ENCODE measurements at places on chromosomes 5 and 9.

DNA sequence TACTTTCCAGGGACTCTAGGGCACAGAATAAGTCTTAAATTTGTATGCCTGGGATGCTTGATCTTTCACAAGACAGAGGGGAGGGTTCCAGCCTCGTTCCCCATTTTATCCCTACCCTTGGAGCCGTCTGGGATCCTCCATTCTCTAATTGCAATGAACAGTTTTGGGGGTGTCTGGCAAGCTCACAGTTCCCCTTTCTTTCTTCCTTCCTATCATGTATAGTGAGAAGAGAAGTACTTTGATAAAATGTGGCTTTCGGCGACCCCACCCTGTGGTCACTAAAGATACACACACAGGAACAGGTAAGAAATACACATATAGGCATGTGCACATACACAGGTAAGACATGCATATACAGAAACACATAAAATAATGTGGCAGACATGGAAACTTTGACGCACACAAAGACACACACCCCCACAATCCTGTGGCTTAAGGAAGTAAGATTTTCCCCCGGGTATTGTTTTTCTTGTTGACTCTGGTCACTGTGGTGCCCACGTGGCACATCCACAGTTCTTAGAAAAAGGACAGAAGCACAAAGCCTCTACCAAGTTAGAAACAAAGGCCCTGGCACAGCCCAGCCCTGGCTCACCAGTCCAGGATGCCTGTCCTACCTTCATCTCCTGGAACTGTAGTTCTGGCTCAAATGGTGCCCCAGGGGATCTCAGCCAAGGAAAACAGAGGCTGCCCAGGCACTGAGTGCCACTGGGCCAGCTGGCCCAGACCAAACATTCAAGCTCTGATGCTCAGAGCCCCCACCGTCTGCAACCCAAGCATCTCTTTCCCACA is 6.3 kb upstream of the SMU1 start:
- no peak for DNase-seq
- H3K27ac ChIP-seq: no peak overlapping the region

DNA sequence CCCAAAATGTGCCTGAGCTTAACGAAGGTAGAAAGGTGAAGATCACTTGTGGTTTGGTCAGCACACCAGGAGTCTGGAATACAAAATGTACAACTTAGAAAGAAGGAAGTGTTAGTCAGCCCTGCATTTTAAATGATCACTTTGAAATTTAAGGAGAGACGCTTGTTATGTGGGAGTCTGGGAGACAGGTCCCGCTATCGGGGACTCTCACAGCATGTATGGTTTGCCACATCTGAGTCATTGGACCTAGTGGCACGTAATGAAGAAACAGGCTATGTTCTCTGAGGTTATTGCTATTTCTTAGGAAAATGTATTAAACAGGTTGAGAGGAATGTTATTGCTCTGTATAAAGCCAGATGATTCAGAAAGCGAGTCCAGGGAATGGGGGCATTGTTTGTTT is 2362.5 kb upstream of the WWC1 start:
- no peaks in the 10 kb centered on the region for H3K27me3 ChIP-seq
- H3K4me3 ChIP-seq: no peak overlapping the region
- H3K36me3 ChIP-seq: no peaks in the 10 kb centered on the region
- DNase-seq: no peak

DNA sequence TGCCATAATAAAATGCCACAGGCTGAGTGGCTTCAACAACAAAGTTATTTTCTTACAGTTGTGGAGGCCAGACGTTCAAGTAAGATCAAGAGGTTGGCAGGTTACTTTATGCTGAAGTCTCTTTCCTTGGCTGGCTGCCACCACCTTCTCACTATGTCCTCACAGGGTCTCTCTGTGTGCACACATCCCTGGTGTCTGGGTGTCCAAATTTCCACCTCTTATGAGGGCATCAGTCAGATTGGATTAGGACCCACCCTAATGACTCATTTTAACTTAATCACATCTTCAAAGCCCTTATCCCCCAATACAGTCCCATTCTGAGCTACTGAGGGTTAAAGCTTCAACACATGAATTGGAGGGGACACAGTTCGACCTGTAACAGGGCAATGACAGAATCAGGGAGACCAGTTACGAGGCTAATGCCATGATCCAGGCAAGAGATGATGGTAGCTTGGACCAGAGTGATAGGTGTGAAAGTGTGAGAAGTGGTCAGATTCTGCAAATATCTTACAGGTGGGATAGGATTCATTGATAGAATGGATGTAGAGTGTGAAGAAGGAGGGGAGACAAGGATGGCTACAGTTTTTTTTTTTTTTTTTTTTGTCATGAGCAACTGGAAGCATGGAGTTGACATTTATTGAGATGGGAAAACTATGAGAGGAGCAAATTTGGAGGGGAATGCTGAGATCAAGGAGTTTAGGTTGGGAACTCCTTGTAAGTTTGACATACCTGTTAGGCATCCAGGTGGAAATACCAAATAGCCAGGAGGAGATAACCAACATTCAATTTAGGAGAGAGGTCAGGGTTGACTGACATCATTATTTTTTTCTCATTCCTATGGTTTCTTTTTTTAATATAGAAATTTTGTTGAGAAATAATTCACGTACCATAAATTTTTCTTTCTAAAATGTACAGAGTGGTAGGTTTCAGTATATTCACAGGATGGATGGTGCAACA is 39.6 kb upstream of the FGF1 start:
- H3K4me3 ChIP-seq: no peak overlapping the region
- no peak for DNase-seq
- H3K4me1 ChIP-seq: no peaks in the 10 kb centered on the region
- no peaks in the 10 kb centered on the region for H3K36me3 ChIP-seq
- H3K27ac ChIP-seq: no peak overlapping the region

DNA sequence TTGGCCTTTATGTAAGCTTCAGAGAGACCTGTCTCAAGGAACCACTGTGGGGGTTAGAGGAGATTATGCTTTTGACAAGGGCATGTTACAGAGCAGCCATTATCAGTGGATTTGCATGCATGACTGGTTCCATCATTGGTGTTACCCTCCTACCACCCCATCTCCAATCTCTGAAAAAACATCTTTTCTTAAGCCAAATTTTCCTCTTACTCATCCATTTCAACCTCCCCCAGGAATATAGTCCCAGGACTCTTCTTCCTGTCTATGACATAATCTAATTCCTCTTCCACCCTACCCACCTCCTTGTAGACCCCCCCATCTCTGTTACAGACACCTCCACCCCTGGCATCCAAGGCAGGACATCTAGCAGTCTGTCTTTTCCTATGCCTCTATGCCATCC is 33.1 kb upstream of the ADRB2 start:
- H3K4me3 ChIP-seq: no peak overlapping the region
- no peaks in the 10 kb centered on the region for H3K36me3 ChIP-seq
- no peak for DNase-seq
- no peaks in the 10 kb centered on the region for H3K27me3 ChIP-seq
- H3K4me1 ChIP-seq: no peaks in the 10 kb centered on the region
- no peak overlapping the region for H3K27ac ChIP-seq

- H3K4me3 ChIP-seq: no peak overlapping the region
- no peaks in the 10 kb centered on the region for H3K4me1 ChIP-seq
- H3K36me3 ChIP-seq: no peaks in the 10 kb centered on the region
- H3K27me3 ChIP-seq: no peaks in the 10 kb centered on the region
- H3K27ac ChIP-seq: no peak overlapping the region
Measured at GRCh38 chr9:20243841-20244240, 378.5 kb downstream of the MLLT3 start.

GRCh38 chr9:135648494-135649410 is 9.4 kb upstream of the GLT6D1 start:
- DNase-seq: no peak
- H3K4me1 ChIP-seq: no peaks in the 10 kb centered on the region
- 0 out of 2 replicates have a peak, but pooled peaks cover 5% of the 10 kb centered on the region for H3K36me3 ChIP-seq
- no peak overlapping the region for H3K27ac ChIP-seq
- H3K4me3 ChIP-seq: no peak overlapping the region
- H3K27me3 ChIP-seq: no peaks in the 10 kb centered on the region

DNA sequence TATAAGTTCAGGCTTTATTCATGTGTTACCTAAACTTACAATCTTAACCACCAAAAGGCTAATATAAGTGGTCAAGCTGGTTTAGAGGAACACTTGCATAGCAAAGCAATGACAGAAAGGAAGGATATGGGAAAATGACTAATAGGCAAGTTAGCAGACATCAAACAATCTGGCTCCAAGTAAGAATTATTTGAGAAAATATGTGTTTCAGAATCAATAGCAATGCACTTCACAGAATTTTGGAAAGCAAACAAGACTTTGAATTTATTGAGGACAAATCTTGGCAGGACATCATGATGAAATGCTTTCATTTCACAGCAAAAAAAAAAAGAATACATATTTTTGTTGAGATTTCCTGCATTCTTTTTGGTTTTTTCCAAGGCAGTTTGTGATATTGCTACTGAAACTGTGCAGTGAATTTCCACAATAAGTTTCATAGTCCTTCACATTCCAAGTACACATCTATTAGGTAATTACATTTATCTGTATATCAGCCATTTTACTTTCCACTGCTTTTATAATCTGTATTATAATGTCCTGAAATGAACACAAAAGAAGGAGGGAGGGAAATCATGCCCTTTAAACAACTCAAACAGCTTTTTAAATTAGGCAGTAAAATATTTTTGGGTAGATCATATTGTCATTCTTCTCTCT is 417.9 kb downstream of the NR2F1-AS1 start:
- H3K4me3 ChIP-seq: no peak overlapping the region
- H3K27ac ChIP-seq: no peak overlapping the region
- no peaks in the 10 kb centered on the region for H3K27me3 ChIP-seq
- no peak for DNase-seq

DNA sequence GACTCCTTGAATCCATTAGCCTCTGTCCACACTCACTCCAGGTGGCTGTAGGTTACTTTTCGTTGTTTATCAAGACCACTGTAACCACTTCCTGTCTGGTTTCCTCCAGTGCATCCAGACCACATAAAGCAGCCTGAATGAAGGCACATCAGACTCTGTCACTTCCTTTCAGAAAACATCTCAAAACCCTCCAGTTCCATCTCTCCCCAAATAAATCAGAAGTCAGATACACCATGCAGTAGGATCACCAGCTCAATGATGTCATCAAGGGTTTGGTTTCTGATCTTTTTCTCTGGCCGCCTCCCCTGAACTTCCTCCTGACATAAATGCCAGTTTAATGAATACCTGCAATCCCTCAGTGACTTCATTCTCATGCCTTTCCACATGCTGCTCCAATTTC is 161.2 kb downstream of the ZNF462 start:
- DNase-seq: no peak
- 0 out of 2 replicates have a peak, but pooled peaks cover 2% of the 10 kb centered on the region for H3K4me1 ChIP-seq
- no peak overlapping the region for H3K4me3 ChIP-seq
- H3K36me3 ChIP-seq: no peaks in the 10 kb centered on the region

GRCh38 chr9:134356496-134357470 is 30.5 kb downstream of the RXRA start:
- H3K27ac ChIP-seq: no peak overlapping the region
- no peaks in the 10 kb centered on the region for H3K27me3 ChIP-seq
- H3K4me3 ChIP-seq: no peak overlapping the region
